ENCODE measurements at places on chromosomes 2 and 18.
A peak's percentile ranks its signal among the peaks of the same experiment; 100 is the strongest.

DNA sequence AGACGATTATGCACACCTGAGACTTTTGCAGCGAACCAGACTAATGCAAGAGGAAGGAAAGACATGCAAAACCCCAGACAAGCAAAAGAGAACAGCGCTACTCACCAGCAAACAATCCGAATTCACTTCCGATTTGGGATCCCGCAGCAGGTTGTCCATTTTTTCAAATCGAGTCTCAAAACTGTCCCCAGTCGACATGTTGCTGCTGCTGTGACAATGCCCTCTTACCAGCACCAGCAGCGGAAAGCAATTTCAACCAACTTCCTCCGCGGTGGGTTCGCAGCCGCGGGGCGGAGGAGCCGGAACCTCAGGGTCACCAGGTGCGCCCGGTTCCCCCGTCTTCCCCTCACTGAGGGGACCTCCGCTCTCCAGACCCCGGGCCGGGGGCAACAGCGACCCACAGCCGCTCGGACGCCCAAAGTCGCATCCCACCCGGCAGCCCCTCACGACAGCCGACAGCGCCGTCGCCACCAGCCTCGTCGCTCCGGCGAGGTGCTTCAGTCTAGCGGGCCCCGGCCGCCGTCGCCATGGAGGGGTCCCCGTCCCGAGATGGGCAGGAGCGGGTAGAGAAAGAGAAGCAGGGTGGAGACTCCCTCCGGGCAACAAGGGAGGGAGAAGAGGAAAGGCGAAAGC is 784 bp downstream of the ROCK1 start:
- peak; percentile 28 for DNase-seq

DNA sequence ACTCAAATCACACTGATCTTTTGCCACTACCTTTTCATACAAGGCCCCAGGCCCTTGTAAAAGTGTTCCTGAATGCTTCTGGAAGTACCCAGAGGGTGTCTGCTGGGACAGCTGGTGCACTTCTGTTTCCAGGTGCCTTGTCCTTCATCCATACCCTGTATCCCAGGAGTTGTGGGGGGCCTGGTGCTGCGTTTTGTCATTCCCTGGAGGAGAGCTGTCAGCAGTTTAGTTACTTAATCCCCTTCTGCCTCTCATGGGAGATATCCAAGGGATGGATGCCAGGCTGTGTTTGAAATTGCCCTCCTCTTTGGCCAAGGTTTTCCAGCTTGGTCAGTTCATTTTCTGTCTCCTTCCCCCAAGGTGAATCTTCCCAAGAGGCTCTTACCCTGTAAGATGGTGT is 158.3 kb downstream of the WDSUB1 start:
- no peak for DNase-seq

GRCh38 chr2:8004250-8004681 is 677.6 kb upstream of the ID2 start:
- DNase-seq: peak; percentile 5

GRCh38 chr18:59498506-59499086 is 139.5 kb upstream of the LMAN1 start:
- DNase-seq: no peak

- no peak for DNase-seq
These were observed 30.7 kb upstream of the LGALSL start for GRCh38 chr2:64423303-64423702.

DNA sequence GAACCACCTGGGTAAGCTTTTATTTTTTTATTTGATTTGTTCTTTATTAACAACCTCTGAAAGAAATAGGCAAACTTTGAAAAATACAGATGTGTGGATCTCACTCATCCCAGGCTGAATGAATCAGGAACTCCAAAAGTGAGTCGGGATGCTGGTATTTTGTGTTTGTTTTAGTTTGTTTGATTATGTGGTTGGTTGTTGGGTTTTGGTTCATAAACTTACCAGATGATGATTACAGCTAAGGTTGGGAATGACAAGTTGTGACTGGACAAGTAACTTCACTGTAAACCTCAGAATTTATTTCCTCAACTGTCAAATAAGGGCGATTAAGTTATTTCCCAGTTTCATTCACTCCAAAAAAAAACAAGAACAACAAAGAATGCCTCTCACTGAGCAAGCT is 80.5 kb upstream of the KIF5C start:
- DNase-seq: no peak

- peak; percentile 16 for DNase-seq
These were observed 18.2 kb upstream of the ACSL3 start for GRCh38 chr2:222842491-222843174.

- DNase-seq: no peak
These were observed 5.7 kb downstream of the ACTR1B start for GRCh38 chr2:97657986-97658690.

DNA sequence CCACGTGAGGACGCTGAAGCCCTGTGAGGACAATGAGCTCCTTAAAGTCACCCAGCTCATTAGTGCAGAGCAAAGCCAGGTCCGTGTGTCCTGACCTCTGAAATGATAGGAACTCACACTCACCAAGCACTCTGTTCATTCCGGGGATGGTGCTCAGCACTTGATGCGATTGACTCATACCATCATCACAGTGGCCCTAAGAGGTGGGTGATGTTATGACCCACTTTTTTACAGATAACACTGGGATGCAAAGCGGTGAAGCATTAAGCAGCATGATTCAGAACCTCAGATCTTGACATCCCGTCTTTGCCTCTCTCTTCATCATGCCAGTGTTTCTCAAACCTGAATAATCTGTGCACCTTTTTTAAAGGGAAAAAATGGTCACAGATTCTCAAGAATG is 234.8 kb downstream of the ALPK2 start:
- no peak for DNase-seq

DNA sequence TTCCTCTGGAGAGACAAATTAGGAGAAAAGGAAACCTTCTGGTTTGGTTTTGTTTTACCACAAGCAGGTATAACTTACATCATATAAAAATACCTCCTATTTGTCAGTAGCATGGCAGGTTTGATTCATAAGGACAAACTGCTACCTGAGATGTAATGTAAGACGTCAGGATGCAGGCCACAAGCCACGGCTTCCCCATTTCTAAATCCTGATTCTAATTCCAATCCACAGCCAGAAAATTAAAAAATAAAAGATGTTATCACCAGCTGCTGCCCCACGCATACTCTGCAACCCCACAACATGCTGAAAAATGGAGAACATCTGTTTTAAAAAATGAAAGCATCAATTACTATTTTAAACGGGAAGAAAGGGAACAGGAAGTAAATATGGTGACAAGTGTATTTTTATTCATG is 197.6 kb downstream of the BCL11A start:
- no peak for DNase-seq

GRCh38 chr2:16664809-16665747 is 556 bp downstream of the CYRIA start:
- no peak for DNase-seq

GRCh38 chr18:9681217-9681616 is 26.9 kb upstream of the RAB31 start:
- DNase-seq: no peak

DNA sequence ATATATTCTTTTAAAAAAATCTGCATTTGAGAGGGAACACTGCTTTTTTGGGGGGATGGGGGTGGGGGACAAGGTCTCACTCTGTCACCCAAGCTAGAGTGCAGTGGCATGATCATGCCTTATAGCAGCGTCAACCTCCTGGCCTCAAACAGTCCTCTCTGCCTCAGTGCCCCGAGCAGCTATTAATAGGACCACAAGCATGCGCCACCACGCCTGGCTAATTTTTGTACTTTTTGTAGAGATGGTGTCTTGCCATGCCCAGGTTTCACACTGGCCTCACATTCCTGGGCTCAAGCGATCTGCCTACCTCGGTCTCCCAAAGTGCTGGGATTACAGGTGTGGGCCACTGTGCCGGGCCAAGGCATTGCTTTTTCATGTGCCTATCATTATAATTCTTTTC is 154.2 kb downstream of the ATAD2B start:
- no peak for DNase-seq

- DNase-seq: no peak
These were observed 12.9 kb downstream of the HTR2B start for GRCh38 chr2:231111987-231112386.

- DNase-seq: no peak
These were observed 180.3 kb downstream of the ANKRD44 start for GRCh38 chr2:197130318-197130717.

DNA sequence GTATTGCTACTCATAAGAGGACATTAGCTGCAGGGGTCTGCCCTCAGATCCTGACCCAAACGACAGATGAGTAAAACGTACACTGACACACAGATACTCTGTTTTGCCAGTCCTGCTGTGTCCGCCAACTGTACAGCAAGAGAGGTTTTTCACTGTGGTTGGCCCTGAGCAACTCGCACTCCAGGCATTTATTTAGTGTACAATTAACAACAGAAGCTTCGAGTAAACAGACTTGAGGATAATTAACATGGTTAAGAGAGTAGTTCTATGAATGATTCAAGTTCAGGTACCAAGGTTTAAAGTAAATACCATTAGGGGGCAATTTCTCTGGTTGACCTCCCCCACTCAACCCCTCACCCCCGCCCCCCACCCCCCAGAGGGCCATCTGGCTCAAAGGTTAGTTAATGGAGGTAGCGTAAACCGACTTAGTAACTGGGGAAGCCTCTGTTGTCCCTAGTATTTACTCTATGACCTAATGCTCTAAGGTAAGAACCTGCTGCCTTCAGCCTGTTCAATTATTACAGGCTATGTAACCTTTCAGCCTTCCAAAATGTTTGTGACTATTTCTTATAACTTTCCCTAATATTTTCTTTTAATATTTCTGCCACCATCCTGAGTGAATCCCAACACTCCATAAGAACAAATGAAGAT is 103.9 kb upstream of the XIRP2 start:
- DNase-seq: peak; percentile 70

- DNase-seq: peak; percentile 23
These were observed 1.7 kb downstream of the EGR4 start for GRCh38 chr2:73291461-73292315.

DNA sequence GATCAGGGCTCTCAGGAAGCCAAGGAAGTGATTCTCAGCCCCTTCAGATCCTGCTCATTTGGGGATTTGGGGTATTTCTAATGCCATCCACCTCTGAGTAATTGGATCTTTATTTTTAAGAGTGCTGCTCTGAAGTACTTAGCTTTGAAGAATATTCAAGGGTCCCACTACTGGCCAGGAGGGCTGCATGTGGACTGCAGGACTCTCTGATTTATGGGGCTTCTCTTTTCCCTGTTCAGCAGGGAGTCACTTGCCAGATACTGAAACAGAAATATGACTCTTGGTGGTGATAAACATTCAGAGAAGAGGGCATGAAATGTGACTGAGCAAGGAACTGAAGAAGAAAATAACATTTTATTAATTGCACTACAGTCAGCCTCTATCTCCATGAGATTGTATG is 138.5 kb downstream of the MTX2 start:
- DNase-seq: no peak

GRCh38 chr2:183215917-183216316 is 91.7 kb downstream of the NUP35 start:
- no peak for DNase-seq

DNA sequence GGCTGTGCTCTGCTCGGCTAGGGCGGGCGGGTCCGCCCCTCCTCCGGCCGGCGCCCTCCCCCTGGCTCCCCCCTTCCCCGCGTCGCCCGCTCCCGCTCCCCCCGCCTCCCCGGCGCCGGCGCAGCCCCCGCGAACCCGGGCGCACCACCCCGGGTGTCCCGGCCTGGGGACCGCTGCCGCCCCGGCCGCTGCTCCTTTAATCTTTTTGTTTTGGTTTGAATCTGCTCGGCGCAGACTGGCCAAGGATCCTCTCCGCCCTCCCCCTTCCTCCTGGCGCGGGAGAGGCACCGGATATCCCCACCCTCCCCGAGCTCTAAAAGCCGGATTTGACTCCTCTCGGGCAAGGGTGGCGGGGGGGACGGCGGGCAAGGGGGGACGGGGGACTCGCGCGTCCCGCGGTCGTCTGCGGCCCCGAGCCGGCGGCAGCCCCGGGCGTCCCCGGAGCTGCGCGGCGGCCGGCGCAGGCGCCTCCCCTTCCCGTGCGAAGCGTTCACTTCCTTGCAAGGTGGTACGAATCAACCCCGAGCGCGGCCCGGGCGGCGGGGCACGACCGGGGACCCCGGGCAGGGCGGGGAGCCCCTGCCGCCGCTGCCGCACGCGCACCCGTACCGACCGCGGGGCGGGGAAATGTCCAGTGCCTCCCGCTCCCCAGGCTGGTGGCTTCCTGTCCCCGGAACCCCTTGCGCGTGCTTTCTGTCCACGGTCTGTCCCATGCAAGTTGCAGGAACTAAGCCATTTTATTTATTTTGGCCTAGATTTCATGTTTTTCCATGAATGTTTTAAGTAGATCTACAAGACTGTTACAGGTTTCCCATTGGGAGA is at the start of gene PTGR3:
TSS of gene PTGR3 (minus strand) at position 11 of the 822 bp plus-strand sequence. CDS start 81 bp downstream, outside the sequence.
- DNase-seq: peak; percentile 89

DNA sequence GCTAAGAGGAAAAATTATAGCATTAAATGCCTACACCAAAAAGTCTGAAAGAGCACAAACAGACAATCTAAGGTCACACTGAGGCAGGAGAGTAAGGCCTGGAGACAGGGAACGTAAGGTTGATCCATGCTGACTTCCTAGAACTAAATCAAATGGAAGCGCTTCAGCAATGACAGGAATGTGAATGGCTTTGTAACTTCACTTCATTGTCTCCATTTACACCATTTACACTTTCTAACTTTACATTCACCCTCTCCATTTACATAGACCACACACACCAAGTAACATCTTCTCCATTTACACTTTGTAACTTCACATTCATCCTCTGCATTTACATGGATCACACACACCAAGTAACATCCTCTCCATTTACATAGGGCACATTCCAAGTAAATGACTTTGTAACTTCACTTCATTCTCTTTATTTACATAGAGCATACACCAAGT is 103.1 kb upstream of the SPATS2L start:
- no peak for DNase-seq

GRCh38 chr2:225008935-225009334 is 33.3 kb downstream of the DOCK10 start:
- no peak for DNase-seq

DNA sequence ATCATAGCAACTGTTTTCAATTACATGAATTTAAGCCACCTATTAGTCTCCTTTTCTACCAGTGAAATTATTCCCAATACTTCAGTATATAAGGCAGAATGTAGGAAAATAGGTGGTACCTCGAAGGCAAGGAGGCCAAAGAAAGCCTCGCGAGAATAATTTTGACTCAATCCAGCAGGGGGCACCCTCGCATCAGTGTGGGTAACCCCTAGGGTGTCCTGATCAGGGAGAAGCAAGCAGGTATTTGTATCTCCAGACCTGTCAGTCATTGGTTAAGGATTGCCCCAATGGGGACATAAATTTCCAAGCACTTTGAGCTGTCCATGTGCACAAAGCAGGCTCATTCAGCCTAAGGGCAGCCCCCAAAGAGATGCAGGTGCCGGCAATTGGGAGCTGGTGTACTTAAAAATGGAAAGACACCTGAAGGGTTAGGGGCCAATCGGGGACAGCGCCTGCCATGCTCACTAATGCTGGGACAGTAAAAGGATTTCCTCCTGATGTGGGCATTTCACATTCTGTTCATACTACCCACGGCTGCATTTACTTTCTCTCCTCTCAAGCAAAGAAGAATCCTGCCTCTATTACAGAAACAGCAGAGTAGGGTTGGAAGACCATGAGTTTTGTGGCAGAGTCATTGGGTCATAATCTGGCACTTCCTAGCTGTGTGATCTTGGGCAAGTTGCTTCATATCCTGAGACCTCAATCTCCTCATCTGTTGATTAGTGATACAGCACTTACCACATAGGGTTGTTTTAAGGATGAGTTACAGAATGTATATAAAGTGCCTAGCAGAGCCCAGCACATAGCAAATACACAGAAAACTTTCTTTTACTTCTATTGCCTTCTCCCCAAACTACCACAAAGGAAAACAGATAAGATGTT is 136.1 kb downstream of the ICOS start:
- DNase-seq: peak; percentile 7

GRCh38 chr2:181670632-181671031 is 9.7 kb downstream of the NEUROD1 start:
- DNase-seq: no peak
